Forelimb muscle (tissue), 1 donor: ENCODE measurements at places on chromosomes 12 and 14.

DNA sequence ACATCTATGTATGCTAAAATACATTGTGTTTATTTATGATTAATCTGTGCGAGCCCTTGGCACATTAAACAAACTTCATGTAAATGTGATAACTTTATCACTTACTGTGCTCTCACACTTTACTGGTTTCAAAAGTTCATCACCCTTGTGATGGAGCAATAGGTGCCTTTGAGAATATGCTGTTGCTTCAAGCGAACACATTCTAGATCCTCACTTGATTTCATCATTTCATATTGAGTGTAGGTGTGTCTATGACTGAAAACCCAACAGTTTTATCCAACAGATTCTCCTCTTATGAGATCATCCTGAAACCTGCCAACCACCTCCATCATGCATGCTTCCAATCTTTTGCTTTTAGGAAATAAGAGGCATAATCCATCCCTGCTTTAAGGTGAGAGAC lies 854.4 kb downstream of the TMEM121 start:
- no peak for DNase-seq

DNA sequence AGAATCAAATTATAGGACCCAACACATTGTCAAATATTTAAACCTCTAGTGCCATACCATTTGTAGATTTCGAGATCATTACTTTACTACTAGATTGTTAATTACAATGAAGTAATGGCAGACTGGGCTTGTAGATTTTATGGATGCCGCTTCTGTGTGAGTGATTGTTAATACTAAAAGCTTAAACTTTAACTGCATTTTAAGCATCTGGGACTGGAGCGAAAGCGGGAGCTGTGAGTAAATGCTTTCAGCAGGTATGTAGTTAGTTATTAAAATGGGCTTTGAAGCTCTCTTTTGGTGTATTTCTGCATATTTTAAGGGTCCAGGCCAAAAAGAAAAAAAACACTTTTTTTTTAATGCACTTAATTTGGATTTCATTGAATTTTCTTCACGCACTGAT lies 519.3 kb downstream of the MED13L start:
- no peak for DNase-seq

- DNase-seq: no peak
These were observed 364.1 kb upstream of the KITLG start for GRCh38 chr12:88944397-88944796.

DNA sequence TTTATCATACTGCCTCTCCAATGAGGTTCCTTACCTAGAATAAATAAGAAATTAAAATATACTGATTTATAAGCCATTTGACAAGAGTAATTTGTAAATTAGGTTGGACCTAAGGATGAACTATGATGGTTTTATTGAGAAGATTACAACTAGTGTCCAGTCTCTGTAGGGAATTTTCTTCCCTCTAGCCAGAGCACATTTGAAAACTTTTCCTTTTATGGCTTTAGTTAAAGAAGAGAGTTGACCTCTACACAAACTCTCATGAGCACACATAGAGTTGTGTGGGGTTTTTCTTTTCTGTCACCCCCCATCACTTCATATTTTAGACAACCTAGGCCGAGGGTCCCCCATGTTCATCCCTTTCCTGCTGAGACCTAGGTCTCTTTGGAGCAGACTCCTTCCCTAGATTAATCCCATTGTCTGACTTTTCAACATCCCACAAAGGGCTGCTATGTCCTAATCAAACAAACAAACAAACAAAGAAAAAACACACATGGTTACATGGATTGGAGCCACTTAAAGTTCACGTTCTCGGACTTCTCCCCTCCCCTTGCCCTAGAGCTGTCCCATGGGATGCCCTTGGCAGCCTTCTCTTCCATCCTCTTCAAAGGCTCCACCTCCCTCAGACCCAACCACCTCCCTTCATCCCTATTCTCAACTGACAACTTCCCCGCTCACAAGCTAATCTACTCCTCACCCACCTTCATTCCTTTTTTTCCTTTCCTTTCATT lies 40.7 kb downstream of the GPR135 start:
- DNase-seq: no peak
